ENCODE measurements at places on chromosomes 1 and 21. TPM values are rescaled to one million over a fixed set of nuclear protein-coding genes. Genes with fewer than 3 reads are reported as not detected.

- no peak for DNase-seq
Measured at GRCh38 chr1:228317411-228317828, 89.2 kb downstream of the TRIM11 start.

DNA sequence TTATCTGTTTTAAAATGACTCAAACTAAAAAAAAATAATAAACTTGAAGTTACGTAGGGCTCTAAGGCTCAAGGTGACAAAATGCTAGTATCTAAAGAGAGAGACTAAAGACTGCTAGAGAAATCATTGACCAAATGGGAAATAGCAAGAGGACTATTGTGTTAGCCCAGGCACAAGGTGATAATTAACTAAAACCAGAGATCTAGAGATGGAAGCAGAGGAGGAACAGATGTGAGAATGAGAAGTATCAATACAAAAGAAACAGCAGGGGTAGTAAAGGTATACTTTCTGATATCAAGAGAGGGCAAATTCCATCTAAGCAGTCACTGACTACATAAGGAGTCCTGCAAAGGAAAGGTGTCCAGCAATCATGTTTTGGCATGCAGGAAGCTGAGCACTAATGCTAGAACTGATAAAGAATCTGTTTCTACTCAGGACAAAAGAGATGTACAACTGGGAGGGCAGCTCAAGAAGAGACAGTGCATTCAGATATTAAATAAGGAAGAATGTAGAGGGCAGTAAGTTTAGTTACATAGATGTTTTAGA is 100.2 kb upstream of the GNG4 start:
- DNase-seq: no peak

DNA sequence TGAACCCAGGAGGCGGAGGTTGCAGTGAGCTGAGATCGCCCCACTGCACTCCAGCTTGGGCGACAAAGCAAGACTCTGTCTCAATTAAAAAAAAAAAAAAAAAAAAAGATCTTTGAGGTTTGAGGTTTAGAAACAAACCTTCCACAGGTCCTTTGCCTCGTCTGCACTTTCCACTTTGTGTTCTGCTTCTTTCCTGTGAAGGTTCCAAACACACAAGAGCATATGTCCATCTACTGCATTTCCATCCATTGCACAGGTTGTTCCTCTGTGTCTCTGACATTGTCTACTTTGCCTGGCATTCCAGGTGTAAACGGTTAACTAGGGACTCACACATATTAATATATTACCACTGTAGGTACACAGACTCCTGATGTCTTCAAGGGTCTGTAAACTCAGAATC is 40.1 kb downstream of the DSTYK start:
- no peak for DNase-seq

DNA sequence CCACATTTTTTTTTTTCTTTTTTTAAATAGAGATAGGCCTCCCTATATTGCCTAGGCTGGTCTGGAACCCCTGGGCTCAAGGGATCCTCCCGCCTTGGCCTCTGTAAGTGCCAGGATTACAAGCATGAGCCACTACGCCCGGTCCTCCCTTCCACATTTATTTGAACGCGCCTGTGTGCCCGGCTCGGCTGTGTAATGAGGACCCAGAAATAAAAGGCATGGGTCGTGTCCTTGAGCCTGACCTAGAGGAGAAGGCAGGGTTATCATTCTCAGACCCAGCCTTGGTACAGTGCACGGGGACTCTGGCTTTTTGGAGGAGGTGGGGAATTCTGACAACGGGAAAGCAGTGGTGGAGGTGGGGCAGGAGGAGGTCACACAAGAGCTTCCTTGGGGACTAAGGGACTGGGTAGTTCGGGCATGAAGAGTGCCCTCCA is 841 bp downstream of the CENPF start:
- peak; percentile 45 for DNase-seq

DNA sequence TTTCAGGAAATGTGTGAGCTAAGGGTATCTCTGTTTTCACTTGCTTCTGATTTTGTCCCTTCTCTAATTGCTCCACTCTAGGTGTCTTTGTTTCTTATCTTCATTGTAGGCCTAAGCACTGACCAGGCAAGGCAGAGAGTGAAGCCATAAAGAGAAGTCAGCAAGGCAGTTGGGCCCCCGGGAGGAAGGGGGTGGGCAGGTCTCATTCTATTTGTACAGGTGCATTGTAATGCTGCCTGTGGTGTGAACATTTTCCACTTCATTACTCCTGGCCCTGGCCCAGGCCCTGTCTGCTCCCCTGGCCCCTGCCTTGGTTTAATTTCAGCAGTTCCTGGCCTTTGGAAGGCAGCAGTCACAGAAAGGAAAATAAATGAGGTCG is 86.4 kb upstream of the JUN start:
- DNase-seq: peak; percentile 42

- no peak for DNase-seq
Measured at GRCh38 chr1:59096501-59096900, 200.4 kb upstream of the FGGY start.

Gene SLC1A7
- 0.04 TPM for total RNA-seq

All from SJCRH30 (cell line).